NCI-H1092 (cell line): ENCODE measurements at places on chromosomes 4 and X.

DNA sequence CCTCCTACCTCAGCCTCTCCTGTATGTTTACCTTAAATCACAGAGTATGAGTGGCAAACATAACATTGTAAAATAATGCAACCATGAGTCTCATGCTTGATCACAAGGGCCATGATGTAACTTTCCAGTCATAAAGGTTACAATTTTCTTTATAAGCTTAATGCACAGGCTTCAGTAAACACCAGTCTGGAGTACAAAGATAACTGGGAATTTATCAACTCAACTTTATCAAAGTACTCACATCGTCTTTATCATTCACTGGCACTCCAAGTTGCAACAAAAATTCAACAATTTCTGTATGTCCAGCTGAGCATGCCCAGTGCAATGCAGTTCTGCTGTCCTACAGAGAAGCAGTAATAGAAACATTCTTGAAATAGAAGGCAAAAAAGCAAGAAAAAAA, 2.8 kb downstream of the PSMD10 start:
- DNase-seq: no peak

- DNase-seq: no peak
These were observed 133.4 kb upstream of the NAP1L5 start for GRCh38 chr4:88831031-88831430.

DNA sequence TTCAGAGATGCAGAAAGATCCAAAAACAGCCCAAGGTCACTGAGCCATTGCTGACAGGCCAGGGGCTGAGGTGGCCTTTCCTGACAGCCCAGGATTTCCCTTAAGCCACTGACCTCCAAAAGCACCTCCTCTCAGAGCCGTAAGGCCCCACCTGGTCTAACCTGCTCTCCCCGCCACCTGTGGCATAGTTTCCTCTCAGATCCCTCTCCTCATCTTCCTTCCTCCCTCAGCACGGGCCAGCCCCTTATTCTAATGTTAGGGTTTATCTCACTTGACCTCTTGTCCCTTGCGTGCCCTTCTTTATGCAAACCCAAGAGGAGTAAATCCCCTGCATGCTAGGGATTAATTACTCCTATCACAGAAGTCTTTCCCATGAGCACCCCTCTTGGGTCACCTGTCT, 113.0 kb downstream of the RBM47 start:
- DNase-seq: no peak

GRCh38 chr4:186878203-186878776, 154.6 kb upstream of the FAT1 start:
- no peak for DNase-seq

DNA sequence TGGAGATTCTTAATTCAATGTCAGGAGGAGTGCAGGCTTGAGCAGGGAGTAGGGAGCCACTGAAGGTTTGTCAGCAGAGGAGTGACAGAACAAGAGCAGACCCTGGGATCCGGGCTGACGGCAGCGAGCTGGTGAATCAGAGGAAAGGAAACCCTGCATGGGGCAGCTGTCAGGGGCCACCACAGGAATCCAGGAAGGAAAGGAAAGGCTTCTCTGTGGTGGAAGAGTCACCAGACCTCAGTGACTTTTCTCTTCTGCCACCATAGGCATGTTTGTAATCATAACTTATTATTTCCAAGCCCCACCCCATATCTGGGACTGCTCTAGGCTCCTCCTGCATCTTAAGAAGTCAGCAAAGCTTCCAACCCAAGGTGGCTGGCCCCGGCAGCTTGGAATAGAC, 150.9 kb downstream of the BCOR start:
- no peak for DNase-seq

GRCh38 chr4:123393721-123394120, 2.9 kb upstream of the SPRY1 start:
- DNase-seq: no peak

DNA sequence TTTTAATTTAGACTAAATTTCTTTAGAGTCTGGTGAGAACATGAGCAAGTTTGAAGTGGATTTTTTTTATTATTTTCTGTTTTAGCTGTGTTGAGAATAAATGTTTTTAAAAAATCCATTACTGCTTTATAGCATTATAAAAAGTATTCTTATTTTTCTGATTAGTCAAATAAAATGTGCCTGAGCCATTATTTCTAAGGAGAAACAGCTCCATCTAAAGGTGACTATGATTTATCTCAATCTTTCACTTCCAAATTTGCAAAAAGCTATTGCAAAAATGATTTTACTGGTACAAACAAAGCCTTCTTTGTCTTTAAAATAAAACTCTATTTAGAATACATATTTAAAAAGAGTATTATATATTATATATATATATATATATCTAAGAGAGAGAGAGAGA, 959.2 kb downstream of the FAM133A start:
- no peak for DNase-seq

- no peak for DNase-seq
These were observed 766.1 kb downstream of the KCTD8 start for GRCh38 chr4:43682551-43682950.

DNA sequence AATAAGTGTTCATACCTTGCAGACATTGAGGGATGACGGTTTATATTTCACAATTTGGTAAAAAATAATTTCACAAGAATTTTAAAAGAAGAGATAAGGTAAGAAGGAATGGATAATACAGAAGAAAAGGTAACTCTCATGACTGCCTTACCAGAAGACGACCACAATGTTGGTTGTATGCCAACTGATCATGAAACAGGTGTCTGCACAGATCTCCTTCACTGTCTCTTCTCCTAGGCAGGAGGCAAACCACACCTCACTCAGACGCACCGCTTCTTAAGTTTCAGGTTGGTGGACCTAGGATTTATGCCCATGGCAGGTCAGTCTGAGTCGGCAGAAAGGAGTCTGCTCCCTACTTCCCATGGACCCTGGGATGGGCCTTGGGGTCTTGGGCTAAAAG, 177.2 kb downstream of the VSIG4 start:
- DNase-seq: no peak

GRCh38 chr4:106051514-106051913, 156.2 kb downstream of the NPNT start:
- DNase-seq: no peak

DNA sequence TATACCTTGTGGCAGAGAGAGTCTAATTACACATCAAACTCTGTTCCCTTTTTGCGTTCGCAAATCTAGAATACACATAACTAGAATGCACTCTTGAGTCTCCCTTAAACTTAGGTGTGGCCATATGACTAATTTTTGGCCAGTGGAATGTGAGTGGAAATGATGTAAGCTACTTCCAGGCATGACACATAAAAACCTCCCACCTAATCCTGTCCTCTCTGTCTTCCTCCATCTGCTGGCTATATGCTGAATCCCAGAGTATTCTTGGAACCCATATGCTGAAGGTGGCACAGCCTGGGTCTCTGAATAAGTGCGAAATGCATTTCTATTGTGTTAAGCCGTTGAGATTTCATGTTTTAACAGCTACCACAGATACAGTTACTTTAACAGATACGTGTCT, 269.9 kb upstream of the NRK start:
- DNase-seq: no peak

- DNase-seq: no peak
These were observed 10.7 kb downstream of the PPARGC1A start for GRCh38 chr4:23878912-23879732.

GRCh38 chr4:185033950-185034349, 15.7 kb downstream of the HELT start:
- no peak for DNase-seq

- no peak for DNase-seq
These were observed 1950.0 kb upstream of the IGFBP7 start for GRCh38 chr4:59060002-59060846.
